Naive thymus-derived CD8-positive, alpha-beta T cell (primary cell): ENCODE measurements at places on chromosomes 6 and 20. TPM values are rescaled to one million over a fixed set of nuclear protein-coding genes. Genes with fewer than 3 reads are reported as not detected.

Gene RRP36
- 55.5 TPM for total RNA-seq

Gene RIPPLY2
- not detected for total RNA-seq

Gene FKBP1A
- 79.0 TPM for total RNA-seq

Gene SGK2
- 1.9 TPM for total RNA-seq

Gene WASF1
- total RNA-seq: 3.2 TPM

Gene TRIM10
- not detected for total RNA-seq

Gene GLP1R
- total RNA-seq: not detected

DNA sequence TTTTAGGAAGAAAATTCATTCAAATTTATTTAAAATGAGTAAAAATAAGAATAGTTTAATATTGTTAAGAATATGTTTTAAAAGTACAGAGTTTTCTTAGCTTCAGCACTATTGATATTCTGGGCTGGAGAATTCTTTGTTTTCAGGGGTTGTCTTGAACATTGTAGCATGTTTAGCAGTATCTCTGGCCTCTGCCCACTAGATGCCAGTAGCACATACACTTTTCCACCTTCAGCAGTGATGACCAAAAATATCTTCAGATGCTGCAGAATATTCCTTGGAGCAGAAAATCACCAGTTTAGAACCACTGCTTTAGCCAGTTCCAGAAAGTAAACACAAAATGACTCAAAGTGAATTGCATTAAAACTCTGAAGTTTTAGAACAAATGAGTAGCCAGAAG lies 19.4 kb upstream of the SDHAF4 start:
- no peak for DNase-seq

DNA sequence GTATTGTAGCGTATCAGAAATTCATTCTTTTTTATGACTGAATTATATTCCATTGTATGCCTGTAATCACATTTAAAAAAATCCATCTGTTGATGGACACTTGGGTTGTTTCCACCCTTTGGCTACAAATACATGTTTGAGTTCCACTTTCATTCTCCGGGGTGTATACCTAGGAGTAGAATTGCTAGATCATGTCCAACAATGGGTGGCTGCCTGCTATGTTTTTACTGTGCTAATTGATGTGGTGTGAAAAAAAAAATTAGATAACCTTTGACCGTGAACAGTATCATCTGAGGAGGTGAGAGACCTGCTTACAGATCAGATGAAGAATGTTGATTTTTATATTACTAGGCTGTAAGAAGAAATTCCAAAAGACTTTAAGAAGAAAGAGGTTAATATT lies 37.1 kb downstream of the TOP1 start:
- DNase-seq: no peak

DNA sequence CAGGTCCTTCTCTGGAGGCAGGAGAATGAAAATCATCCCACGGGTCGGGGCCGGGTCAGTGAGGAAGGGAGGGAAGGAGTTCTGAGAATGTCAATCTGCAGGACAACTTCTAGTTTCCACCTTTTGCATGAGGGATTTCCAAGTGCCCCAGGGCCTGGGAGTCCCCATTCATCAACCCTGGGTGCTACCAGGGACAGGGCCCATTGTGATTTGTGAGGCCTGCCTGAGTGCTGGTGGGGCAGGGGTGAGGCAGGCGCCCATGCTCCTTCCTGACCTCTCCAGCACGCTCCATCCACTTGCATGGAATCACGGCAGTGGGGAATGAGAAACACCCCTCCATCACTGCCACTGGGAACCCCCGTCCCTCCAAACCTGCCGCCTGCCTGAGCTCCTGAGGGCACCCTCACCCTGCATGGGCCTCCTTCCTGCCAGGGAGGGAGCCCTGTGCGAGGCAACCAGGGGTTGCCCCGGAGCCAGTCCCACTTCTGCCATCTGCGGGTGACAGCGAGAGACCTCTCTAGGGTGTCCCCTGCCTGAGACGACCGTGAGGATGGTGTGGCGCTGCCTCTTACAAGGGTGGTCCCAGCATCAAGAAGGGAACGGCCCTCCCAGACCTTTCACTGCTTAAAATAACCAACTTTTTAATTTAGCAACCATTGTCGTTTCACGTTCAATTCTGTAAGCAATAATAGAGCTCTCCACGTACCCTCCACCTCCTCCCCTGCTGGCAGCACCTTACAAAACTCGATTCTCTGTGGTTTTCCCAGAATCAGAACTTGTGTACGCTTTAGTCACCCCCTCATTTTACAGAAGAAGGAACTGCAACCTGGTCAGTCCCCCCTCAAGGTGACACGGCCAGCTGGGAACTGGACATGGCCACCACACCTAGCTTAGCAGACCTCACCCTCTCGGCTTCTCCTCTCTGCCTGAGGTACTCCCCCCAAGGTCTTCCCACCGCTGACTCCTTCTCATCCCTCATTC lies 28.6 kb downstream of the PMEPA1 start:
- DNase-seq: peak; percentile 68

- no peak for DNase-seq
Measured at GRCh38 chr6:170203212-170203611, 87.7 kb downstream of the DLL1 start.

DNA sequence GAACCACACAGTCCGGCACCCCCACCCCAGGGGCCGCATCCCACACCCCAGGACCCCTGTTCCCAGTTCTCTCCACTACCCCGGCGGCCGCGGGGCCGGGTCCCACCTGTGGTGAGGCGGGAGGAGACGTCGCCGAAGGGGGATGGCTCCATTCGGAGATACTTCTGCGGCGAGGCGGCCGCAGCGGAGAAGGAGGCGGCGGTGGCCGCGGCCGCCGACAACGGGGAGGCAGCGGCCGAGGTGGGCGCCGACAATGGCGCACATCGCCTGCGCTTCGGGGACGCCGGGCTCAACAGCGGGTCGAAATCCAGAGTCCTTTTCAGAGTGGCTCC lies 723 bp downstream of the AKIRIN2 start:
- no peak for DNase-seq

- DNase-seq: peak; percentile 44
Measured at GRCh38 chr6:37819802-37820717, 533 bp downstream of the ZFAND3 start.

- no peak for DNase-seq
Measured at GRCh38 chr6:146881228-146882181, 282.7 kb downstream of the ADGB start.

- DNase-seq: no peak
Measured at GRCh38 chr20:50278684-50279531, 88.3 kb downstream of the CEBPB start.

GRCh38 chr6:155461556-155461955 lies 5.9 kb upstream of the NOX3 start:
- no peak for DNase-seq

- no peak for DNase-seq
Measured at GRCh38 chr6:67131827-67132226, 1424.8 kb upstream of the EYS start.

DNA sequence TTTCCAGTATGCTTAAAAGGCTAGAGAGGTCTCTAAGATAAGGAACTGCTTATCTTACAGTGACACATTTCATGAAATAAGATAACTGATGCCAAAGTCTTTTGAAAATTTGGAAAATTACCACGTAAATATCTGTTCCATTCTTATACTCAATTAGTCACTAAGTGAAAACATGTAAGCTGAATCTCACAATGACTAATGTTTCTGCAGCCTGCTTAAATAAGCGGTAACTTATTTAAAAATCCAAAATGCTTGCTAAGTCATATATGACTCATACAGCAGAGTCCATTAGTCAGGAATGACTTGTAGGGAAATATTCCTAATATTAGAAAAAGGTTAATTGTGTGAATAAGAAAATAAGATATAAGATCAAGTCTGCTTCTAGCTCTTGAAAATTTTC lies 27.8 kb upstream of the LGSN start:
- DNase-seq: no peak

DNA sequence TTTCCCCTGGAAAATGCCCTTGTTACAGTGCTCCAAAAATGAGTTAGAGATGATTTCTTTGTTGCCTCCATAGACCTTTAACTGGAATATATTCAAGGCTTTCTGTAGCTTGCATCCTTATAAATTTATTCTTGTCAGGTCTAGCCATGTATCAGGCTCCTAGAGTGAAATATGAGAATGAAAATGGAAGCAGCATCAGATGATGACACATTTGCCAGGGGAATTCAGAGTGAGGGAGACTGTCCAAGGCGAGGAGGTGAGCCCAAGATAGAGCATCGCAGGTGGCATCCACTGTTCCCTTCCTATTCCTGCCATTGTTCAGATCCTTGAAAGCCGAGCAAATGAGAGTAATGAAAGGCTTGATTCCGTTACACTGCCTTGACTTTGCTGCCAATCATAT lies 386.8 kb downstream of the SAMD5 start:
- no peak for DNase-seq

DNA sequence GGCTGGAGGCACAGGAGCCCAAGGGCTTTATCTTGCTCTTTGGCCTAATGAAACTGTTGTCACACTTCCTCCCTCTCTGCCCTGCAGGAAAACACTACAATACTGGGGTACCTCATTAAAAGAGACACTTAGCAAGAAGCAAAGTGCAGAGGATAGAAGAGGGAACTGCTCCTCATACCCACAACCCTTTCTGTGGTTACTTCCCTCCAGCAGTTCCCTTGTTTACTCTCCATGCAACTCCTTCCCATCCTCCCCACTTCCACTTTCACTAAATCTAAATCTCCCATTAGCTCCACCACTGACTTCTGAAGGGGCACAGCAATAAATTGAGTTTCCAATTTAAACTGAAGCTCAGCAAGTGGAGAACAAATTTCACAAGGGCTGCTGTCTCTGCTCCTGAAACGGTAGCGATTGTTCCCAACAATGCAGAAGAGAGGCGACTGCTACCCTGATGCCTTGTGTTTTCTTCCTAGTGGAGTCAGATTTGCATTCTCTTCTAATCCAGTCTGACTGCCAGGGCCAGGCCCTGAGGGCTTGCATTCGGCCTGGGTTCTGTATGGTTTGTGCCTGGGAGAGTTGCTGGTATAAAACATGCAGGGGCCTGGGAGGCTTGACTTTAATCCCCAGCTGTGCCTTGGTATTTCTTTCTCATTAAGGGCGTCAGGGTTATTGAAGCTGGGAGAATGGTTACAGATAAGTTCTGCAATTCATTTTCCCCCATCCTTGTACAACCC lies 454.7 kb downstream of the TFAP2B start:
- no peak for DNase-seq

- no peak for DNase-seq
Measured at GRCh38 chr6:28977341-28978132, 27.6 kb downstream of the ZNF311 start.

GRCh38 chr20:35009665-35010328 lies 54.1 kb downstream of the MYH7B start:
- DNase-seq: no peak

DNA sequence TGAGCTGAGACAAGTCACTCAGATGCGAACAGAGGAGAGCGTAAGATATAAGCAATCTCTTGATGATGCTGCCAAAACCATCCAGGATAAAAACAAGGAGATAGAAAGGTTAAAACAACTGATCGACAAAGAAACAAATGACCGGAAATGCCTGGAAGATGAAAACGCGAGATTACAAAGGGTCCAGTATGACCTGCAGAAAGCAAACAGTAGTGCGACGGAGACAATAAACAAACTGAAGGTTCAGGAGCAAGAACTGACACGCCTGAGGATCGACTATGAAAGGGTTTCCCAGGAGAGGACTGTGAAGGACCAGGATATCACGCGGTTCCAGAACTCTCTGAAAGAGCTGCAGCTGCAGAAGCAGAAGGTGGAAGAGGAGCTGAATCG lies 9.5 kb upstream of the SNRNP48 start:
- no peak for DNase-seq

DNA sequence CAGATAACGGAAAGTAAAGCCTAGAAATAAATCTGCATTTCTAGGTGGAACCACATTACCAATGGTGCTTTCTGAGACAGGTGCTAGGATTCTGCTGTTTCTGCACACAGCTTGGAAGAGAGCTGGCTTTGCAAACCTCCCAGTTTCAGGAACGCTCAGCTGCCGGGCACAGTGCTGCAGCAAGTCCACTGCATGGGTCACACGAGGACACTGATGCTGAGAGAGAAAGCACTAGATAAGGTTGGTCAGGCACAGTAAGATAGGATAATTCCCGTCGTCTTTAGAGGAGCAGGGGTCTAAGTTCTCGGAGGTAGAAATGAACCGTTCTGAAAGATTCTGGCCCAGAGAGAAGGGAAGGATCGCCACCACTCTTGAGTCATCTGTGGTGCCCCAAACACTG lies 11.0 kb downstream of the UNC93A start:
- DNase-seq: no peak

DNA sequence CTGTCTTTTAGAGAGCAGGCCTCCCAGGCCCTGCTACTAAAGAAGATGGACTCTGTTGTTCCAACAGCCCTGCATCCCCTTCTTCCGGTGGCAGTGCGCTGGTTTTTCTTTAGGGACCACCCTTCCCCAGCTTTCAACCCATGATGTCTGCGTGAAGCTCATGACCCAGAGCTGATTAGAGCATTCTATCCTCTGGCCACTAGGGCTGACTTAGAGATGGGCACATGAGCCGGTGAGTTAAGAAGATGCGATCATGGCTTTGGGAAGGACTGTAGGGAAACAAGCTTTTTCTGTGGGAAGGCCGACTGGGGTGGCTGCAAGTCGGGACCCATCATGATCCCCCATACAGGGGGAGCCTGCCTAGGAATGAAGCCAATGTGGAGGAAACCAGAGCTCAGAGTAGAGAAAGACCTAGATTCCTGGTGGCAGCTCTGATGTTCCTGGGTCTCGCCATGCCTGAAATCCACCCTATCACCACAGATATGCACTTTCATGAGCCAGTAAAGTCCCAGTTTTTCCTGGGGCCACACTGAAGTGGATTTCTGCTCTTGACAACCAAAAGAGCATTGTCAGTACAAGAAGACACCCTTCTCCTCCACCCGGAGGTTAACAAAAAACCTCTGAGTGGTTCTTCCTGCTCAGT lies 29.1 kb upstream of the STX16 start:
- DNase-seq: no peak

DNA sequence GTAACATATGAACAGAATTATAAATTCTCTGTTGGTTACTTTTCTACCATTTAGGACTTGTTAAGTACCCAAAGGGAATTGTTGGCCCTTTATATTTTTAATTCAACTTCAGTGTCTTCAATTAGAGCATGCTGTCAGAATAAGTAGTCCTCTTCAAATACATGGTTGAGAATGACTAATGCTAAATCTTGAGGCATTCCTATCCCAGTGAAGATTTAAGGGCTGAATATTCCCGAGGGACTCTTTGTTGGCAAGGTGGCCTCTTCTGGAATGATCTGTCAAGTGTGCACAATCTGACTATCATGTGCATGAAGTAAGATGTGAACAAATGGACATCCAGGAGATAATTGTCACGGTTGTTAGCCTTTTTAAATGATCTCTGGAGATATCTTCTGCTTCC lies 421.7 kb downstream of the BMP2 start:
- no peak for DNase-seq
